ENCODE measurements at places on chromosomes 4 and X.

- DNase-seq, result no peak
Observed at GRCh38 chr4:146059151-146059550, 116.4 kb upstream of the LSM6 start.

GRCh38 chr4:176635372-176636261 lies 157.1 kb downstream of the VEGFC start:
- DNase-seq, result no peak

- peak; percentile 5 for DNase-seq
Observed at GRCh38 chrX:23656091-23656490, 11.2 kb upstream of the PRDX4 start.

DNA sequence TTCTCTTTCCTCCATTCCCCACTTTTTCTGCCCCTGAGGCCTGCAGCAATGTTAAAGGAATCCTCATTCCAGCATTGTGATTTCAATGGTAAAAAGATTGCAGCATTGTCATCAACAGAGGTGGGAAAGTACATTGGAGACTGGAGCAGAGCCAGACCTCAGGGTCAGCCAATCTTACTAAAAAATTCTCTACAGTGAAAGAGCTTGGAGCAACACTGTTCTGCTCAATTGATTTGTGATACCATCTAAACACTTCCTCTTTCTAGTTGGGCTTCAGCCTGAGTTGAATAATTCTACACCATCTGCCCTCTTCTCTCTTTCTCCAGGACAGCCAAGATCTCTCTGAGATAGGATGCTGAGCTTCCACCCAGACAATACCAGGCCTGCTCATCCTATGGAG lies 176.5 kb downstream of the AR start:
- no peak for DNase-seq

GRCh38 chrX:70168238-70169188 lies 8.8 kb upstream of the DGAT2L6 start:
- no peak for DNase-seq

DNA sequence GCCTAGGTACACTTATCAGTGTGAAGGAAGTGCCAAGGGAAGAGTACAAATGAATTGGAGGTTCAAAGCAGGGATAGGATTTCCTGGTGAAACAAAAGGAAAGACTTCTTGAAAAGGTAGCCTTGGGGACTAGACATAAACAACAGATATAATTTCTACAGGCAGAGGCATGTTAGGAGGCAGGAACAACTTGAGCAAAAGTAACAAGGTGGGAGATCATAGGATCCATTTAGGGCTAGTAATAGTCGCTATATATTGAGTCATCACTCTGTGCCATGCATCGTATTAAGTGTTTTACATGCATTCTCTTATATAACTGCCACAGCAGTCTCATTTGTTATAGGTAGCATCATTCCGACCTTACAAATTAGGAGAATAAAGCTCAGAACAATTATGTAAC lies 98.3 kb upstream of the EOLA2 start:
- DNase-seq, result no peak

DNA sequence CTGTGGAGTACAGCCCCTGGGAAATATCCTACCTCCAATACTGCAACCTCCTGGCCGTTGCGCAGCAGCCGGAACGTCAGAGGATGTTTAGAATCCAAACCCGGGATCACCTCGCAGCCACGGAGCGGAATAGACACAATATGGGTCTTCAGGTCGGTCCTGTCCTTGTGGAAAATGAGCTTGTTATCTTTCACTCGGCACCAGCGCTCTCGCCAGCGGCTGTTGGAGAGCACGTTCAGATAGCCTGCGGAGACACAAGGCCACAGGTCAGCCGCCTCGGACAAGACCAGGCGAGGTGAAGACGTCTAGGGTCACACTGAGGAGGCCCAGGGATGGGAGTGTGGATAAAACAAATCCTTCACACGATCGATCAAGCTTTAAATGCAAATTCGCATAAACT lies 139.3 kb downstream of the AFAP1 start:
- no peak for DNase-seq
